ENCODE measurements at places on chromosomes 1 and 21. TPM values are rescaled to one million over a fixed set of nuclear protein-coding genes. Genes with fewer than 3 reads are reported as not detected.

TIE1 gene
- 47.7 TPM for total RNA-seq

ST6GALNAC5 gene
- 0.27 TPM for total RNA-seq

CR1 gene
- 7.8 TPM for total RNA-seq

SIPA1L2 gene
- 0.81 TPM for total RNA-seq

LIN28A gene
- under 0.01 TPM for total RNA-seq
